Activated T-helper 2 cell treated with anti-CD3 and anti-CD28 coated beads, Interferon-gamma antibody, Interleukin-2, Interleukin-4, amounts not matched to agents 10 μg/mL and 5 μg/mL and 100 μg/mL, durations not matched to agents 14 hours and 24 hours and 36 hours (primary cell): ENCODE measurements at places on chromosomes 5 and 9.

DNA sequence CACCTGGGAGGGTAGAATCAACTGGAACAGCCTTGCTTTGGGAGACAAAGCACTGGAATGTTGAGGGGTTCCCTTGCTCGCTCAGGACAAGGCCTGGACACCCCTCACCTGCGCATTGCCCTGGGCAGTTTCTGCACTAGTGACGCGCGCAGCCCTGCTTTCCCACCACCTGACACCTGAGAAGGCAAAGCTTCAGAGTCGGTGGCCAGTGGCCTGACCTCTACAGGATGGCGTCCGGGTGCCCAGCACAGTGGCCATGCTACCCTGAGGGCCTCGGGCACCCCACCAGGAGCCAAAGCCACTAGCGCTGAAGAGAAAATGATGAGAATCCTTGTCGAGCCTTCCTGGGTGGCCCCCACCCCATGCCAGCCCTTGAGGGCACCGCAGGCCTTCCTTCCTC is 161.3 kb downstream of the OLFM1 start:
- no peak for DNase-seq

DNA sequence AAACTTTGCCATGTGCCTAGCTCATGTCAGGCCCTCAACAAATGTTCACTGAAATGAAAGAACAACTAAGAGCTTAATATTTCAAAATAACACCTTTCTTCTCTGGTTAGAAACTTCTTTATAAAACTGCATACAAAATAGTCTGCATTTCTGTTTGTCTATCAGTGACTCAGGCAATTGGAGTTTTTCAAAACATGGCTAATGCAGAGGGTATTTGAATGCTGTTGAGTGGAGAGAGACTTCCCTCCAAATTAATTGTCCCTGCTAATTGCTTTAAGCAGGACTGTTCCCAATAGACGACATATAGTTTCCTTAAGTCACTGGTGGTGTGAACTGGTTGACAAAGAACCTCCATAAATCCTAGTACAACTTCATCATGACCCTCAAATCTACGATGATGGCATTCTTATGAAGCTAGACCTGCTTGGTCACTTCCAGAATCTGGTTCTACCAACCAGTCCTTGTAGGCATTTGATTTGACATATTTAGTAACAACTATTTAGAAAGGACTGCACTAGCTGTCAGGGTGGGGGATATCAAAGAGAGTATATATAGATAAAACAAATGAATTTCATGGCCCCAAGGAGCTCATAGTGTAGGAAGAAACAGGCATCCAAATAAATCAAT is 84.5 kb downstream of the PRLR start:
- no peak for DNase-seq

DNA sequence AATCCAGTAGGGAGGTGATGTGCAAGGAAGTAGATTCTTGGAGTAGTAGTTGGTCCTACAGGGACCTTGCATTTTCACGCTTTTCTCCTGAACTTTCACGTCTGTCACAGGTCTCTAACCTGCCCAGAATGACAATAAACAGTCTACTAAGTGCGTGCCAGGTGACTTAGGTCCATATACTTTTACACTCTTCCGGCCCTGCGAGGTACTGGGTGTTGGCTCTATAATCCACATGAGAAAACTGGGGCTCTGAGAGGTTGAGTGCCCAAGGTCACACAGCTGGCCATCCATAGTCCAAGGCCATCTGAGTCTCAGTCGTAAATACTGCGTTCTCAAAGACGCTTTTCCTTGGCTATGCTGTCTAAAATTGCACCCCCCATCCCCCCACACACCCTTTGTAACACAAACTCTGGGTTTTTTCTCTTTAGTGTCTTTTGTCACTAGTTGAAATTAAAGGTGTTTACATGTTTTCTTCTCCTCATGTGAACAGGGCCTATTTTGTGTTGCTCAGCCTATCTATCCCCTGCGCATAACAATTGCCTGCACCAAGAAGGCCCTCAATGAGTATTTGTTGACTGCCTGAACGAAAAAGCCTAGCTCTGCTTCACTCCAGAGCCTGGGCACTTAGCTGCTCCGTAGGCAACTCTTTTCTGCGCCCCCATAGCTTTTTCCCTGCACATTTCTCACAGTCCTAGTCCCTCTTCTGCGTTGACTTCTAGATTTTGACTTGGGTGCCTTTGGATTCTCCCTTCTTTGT is 943 bp downstream of the SFXN1 start:
- no peak for DNase-seq

DNA sequence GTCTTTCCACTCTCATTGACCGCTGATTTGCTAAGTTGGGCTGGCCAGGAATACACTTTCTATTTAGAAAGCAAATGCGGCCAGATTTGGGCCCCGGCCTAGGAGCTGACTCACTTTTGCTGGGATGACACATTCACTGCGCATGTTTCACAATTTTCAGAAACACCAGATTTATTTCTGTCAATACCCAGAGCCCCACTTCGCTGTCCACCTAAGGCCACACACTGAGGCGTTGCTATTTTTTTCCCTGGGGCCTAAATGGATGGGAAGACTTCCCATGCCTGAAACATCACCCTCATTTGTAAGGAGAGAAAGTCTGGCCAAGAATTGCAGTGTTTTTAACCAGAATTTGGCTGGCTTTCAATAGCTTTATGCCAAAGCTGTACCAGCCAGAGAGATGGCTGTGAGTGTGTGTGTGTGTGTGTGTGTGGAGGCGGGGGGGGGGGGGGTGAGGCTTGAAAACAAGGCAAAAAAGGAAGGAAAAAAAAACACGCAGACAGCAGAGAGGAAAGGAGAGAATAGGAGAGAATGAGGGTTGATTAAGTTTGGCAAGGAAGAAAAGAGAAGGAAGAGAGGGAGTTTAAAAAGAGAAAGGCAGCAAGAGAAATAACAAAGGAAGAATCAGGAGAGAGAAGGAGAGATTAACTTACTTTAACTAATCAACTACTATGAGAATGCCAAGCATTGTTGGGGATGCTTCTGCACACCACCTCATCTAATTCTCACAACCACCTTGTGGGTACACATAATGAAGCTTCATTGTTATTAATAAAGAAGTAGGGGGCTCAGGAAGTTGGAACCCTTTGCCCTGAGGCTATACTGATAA is 261.4 kb upstream of the KLF4 start:
- no peak for DNase-seq

DNA sequence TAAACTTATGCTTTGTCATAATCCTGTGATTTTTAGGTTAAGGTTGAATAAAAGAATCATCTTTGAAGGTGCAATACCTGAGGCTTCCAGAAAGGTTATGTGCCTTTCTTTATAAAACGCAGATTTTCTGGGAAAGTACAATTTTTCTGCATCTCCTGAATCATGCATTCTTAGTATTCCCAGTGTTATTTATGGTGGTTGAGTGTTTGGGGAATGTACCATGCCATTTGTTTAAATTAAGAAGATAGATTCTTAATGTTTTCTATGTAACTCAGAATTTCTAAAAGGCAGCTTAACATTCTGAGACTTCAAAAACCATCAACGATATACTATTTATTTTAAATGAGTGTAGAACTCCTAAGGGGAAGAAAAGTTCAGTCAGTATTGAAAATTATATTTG is 108.1 kb upstream of the FBN2 start:
- DNase-seq: no peak

DNA sequence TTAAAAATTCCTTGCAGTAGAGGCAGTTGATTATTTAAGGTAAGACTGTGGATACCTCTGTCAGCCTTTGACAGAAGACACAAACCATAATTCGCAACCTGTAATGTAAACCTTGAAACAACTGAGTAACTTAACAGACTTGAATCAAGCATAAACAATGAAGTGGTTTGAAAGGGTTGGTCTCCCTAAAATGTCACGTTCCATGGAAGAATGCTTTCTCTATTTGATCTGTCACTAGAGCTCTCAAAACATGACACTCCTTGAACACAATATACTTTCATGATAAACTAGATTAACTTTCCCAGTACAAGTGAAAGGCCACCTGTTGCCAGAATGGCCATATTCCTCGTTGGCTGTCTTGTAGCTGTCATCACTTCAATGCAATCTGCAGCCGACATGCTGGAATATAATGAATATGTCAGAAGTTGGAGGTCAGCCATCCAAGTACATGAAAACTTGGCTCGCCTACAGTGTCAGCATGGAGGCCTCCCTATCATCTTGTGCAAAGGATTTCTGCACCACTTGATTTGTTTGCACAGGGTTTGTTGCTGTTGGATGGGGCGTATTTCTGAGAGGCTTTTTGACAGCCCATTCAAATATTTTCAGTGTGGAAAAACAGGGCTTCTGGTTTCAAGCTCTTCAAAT is 228.0 kb downstream of the TLE4 start:
- DNase-seq: no peak

DNA sequence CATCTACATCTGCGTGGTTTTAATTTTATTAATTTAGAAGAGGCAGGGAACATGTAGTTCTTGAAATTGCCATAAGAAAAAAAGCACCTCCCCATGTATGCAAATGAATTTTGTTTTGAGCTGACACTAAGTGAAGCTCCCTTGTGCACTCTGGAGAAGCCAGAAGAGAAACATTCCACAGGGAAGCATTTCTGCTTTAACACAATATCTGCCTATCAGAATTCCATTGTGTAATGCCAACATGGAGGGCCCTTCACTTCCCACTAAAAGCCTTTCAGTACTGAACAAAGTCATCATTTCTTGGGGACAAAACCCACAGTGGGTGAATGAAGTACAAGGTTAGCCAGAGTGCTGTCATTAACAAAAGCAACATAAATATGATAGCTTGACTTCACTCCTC is 59.7 kb downstream of the PRELID2 start:
- DNase-seq: no peak

DNA sequence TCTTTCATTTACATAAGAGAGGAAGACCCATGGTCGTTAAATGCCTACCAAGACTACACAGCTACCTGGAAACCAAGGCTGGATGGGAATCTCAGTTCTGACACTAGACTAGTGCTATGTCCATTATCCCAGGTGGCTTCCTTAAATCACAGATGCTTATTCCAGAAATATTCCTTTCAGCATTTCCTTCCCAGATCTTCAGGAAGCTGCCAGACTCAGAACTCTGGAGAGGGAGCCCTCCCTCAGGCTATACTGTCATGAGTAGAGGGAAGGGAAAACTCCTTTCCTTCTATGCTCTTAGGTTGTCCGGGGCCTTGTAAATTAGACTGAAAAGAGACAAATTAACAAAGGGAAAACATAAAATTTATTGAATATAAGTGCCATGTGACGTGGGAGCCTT is 20.8 kb downstream of the FREM1 start:
- no peak for DNase-seq

DNA sequence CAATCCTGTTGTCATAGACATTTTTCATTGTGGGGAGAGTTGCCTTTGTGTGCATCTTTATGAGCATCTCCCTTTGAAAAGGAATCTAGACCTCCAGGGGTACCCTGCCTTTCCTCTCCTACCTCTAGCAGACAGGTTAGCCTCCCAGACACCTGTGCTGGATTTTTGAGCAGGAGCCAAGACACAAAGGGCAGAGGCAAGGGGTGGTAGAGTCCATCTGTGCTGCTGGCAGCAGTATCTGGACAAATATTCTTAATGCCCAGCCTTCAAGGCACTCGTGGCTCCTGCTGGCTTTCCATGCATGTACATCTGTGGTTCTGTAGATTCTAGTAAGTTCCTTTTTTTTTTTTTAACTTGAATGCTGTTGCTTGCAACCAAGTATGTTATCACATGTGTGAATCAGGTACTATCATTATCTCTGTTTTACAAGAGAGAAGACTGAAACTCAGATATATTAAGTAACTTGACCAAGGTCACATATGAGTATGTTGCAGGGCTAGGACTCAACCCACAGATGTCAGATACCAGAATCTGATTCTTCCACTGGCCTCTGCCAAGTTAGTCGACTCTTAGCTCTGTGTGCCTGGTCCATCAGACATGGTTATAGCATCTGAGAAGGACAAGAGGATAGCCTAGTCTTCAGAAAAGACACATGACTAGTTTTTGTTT is 32.9 kb upstream of the GPR151 start:
- no peak for DNase-seq

- no peak for DNase-seq
These were observed 303.2 kb downstream of the PRR16 start for GRCh38 chr5:120767178-120767820.

- no peak for DNase-seq
These were observed 2.3 kb downstream of the NTRK2 start for GRCh38 chr9:84671586-84672521.
